Pulmonary artery endothelial cell (primary cell): ENCODE measurements at places on chromosomes 5 and 9. TPM values are rescaled to one million over a fixed set of nuclear protein-coding genes. Genes with fewer than 3 reads are reported as not detected.

Gene LRRC19
- not detected in 2 replicates for total RNA-seq

Gene SLC25A2
- 0.13 and 0.32 TPM in 2 replicates for total RNA-seq

Gene HK3
- under 0.01 and 0.04 TPM in 2 replicates for total RNA-seq

Gene IFNK
- not detected in 2 replicates for total RNA-seq

Gene MTX3
- 6.2 and 6.4 TPM in 2 replicates for total RNA-seq

Gene DNAH5
- 0.07 and 0.49 TPM in 2 replicates for total RNA-seq

Gene CDC25C
- total RNA-seq: 6.0 and 15.5 TPM in 2 replicates

Gene PHF24
- total RNA-seq: not detected in 2 replicates
